Fibroblast of mammary gland (primary cell): ENCODE measurements at places on chromosomes 5 and 9.

- DNase-seq, result peak; percentile 73
Measured at GRCh38 chr5:74673011-74673790, 11.8 kb upstream of the HEXB start.

DNA sequence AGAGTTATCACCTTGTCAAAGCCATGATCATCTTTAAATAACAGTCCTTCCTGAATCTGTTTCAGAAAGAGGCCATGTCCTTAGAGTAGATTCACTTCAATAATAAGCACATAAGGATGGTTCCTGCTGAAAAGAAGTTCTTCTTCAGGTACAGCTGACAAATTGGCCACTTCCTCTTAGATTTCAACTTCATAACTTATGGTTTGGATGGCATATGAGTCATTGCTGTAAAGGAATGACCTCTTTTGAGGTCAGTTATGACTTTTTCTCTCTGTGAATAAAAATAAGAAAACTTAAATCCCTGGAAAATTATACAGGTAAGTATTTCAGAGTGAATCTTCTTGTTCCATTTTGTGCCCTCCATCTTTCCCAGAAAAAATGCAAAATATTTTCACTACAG lies 555.3 kb upstream of the ZNF462 start:
- DNase-seq, result peak; percentile 6

DNA sequence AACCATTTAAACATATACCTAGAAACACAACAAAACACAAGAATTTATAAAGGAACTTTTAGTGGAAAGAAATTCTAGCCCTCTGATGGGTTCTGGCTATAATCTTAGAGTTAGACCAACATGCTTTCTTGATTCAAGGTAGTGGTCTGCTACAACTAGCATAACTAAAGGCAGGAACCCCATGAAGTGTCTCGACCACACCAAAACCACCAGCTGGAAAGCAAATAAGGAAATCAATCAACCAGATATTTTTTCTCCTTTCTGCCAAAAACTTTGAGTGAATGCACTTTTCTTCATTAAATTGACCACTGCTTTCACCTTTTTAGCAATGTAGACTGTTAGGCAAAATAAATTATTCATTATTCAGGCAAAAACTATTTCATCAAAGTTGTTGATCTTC lies 346.4 kb downstream of the EBF1 start:
- DNase-seq, result no peak

DNA sequence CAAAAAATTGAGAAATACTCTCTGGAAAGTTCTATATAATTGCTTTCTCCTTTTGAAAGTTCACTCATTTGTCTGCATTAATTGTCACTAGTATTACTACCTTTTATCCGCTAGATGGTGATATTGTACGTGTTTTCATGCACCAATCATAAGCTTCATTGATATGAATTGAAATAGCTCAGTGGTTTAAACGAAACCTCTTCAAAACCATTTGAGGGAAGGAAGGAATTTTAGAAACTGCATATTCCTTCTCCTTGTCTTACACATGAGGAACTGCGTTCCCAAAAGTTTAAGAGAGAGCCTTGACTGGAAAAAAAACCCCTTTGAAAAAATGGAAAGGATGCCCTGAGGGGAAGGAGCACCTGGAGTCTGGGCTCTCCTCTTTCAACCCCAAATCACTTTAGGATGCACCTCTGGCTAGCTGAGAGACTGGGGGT lies 98.6 kb downstream of the YTHDC2 start:
- peak; percentile 47 for DNase-seq

GRCh38 chr5:60312098-60312497 lies 387.9 kb downstream of the DEPDC1B start:
- no peak for DNase-seq
